Central memory CD4-positive, alpha-beta T cell (primary cell): ENCODE measurements at places on chromosomes 2 and 18.

- DNase-seq, result no peak
Measured at GRCh38 chr2:96685577-96686459, 43.3 kb downstream of the FER1L5 start.

DNA sequence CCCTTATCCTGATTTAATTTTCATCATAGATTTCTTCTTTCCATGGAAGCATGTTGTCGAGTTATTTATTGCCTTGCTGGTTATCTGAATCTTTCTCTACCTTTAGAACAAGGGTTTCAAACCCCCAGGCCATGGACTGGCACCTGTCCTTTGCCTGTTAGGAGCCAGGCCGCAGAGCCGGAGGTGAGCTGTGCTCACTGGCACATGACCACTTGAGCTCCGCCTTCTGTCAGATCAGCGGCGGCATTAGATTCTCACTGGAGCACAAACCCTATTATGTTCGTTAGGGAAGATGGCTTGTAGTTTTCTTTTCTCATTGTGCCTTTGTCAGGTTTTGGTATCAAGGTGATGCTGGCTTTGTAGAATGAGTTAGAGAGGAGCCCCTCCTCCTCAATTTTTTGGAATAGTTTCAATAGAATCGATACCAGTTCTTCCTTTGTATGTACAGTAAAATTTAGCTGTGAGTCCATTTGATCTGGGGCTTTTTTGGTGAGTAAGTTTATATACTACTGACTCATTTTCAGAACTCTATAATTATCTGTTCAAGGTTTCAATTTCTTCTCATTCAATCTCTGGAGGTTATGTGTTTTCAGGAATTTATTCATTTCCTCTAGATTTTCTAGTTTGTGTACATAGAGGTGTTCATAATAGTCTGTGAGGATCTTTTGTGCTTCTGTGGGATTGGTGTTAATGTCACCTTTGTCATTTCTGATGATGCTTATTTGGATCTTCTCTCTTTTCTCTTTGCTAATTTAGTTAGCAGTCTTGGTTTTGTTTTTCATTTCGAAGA lies 668.0 kb upstream of the FAM98A start:
- no peak for DNase-seq

DNA sequence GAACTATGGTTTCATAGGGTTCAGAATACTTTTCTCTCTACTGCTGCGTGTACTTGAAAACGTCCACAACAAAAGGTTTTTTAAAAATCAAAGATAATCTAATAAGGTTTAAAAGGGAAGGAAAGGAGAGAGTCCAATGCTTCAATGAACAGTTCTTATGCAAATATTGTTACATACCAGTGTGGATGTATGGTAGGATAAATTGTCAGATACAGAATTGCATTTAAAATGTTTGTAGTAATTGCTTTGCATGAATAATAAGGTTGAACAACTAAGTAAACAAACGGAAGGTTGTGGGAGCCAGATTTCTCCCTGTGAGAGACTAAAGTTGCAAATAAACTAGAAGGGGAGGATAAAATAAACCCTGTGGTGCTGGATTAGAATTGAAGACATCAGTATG lies 53.8 kb upstream of the RBBP8 start:
- no peak for DNase-seq

DNA sequence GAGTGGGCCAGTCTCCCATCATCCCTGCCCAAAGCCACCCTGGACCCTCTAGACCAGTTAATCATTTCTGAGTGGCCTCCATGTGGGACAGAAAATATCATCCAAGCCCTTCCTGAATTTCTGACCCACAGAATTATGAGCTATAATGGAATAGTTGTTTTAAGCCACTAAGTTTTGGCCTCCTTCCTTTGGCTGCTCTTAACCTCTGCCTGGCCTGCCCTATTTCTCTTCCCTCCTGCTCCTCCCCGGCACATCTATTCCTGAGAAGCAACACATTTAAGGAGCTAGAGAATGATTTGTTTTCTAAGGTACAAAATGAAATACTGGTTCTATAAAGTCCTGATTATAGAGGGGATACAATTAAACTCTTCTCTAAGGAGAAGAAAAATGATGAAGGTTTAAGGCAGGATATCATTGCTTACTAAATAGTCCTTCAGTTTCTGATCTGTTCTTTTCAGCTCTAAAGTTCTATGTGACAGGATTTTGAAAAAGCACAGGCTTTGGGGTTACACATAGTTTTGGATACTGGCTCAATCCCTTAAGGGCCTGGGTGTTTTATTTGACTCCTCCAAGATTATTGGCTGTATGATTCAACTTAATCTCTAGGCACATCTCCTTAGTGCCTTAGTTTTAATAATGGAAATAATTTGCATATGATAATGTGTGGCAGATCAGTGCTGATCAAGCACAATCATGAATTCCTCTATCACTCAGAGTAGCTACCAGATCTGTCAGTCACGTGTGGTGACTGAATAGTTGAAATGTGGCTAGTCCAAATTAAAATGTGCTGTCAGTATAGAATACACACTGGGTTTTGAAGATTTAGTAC lies 240.3 kb downstream of the VAPA start:
- DNase-seq, result no peak

DNA sequence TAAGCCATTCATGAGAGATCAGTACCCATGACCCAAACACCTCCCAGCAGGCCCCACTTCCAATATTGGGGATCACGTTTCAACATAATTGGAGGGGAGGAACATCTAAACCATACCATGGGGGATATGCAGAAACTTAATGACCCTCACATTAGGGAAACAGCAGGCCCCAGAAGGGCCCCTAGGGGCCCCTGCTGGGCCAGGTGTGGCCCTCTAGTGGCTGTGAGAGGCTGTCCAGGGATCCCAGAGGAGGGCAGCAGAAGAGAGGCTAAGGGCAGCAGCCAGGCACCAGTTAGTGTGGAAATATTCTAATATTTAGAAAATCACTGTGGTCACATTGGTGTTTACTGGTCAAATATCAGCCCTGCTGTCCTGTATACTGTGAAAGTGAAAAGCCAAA lies 49.3 kb upstream of the ANKRD44 start:
- no peak for DNase-seq

- peak; percentile 55 for DNase-seq
Measured at GRCh38 chr18:76490670-76491472, 4.2 kb downstream of the ZNF516 start.

- DNase-seq, result no peak
Measured at GRCh38 chr2:45167920-45168629, 158.8 kb upstream of the SIX2 start.

GRCh38 chr2:10371441-10372196 lies 68.9 kb downstream of the HPCAL1 start:
- no peak for DNase-seq

DNA sequence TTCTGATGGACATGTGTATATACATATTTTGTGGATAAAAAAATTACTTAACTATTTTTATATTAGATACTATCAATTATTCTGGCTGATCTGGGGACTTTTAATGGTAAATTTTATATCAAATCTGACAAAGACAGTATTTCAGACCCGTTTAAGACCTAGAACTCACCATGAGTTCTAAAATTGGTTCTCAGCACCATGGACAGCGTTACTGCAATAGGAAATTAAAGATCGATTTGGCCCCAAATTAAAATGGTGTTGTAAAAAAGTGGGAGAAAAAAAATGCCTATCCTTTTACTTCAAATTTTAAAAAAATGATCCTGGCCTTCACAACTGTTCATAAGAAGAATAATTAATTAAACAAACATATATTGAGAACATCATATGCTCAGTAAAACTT lies 919 bp upstream of the SCN2A start:
- DNase-seq, result no peak

DNA sequence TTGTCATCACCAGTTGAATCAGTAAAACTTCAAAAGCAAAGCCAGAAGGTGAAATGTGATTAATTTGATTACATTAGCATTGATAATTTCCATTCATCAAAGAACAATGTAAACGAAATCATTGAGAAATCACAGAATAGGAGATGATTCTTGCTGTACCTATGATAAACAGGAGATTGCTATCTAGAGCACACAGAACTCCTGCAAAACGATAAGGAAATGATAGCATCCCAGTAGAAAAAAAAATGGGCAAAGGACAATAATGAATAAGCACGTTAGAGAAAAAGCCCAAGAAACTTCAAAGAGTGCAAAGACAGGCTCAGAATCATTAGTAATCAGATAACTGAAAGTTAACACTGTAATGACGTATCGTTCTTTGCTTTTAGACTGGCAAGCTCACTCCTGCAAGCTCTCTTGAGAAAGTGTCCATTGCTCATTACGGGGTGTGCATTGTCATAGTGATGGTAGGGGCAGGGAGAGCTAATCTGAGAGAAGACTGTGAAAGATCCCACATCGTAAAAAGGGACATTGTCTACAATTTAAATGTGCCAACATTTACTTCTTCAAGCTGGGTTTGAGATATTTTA lies 143.6 kb downstream of the SPP2 start:
- no peak for DNase-seq

- no peak for DNase-seq
Measured at GRCh38 chr2:14975381-14975780, 342.9 kb downstream of the LRATD1 start.

DNA sequence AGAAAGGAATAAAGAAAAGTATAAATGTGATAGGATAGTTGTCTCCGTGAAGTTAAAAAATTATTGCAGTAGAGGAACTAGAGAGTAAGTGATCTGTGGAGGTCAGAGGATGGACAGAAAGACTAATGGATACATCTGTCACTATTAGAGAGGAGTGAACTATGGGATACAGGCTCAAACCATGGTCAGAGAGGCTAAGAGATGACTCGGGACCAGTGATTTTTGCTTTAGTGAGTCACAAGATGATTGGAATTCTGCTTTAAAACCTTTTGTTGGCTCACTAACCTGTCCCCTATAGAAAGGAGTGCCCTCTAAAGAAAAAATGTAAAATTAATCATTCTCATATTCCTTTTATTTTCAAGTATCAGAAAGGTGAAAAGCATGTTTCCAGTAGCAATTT lies 30.3 kb downstream of the ALMS1 start:
- no peak for DNase-seq

GRCh38 chr2:191676790-191677645 lies 918 bp upstream of the NABP1 start:
- no peak for DNase-seq

- no peak for DNase-seq
Measured at GRCh38 chr18:7617738-7618422, 50.8 kb downstream of the PTPRM start.

- DNase-seq, result no peak
Measured at GRCh38 chr2:127118467-127118866, 11.5 kb upstream of the BIN1 start.

GRCh38 chr2:162416446-162416845 lies 72.5 kb downstream of the GCA start:
- DNase-seq, result no peak

DNA sequence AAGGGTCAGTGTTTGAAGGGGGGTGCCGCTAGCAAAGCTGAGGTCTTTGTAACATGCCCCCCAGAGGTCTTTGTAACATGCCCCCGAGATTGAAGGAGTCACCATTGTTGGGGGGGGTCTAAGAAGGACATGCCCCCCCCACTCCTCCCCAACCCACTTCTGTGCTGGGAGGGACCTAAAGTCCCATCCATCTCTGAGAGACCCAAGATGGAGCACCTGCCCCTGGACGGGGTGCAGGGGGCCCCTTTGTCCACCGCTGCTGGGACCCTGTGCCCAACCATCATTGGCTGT lies 5.9 kb upstream of the ASIC4 start:
- no peak for DNase-seq

- DNase-seq, result no peak
Measured at GRCh38 chr2:120509213-120509815, 163.4 kb downstream of the INHBB start.

DNA sequence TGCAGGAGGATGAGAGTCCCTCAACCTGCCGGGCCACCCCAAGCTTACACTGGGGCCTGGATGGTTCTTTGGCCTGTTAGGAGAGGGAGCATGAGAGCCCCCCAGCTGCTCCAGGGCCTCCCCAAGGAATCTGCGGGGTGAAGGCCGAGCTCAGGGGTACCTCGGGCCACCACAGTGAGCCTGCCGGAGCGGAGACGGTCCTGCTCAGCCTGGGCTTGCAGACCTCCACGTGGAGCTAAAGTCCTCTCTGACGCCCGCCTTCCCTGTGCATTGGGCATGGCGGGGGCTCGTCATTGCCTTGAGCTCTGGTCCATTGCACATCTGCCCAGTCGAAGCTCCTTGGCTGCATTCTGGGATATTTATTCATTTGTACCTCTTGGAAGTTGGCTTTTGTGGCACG lies 62.7 kb downstream of the ASB1 start:
- no peak for DNase-seq

GRCh38 chr2:104215269-104216161 lies 638.4 kb upstream of the POU3F3 start:
- no peak for DNase-seq

DNA sequence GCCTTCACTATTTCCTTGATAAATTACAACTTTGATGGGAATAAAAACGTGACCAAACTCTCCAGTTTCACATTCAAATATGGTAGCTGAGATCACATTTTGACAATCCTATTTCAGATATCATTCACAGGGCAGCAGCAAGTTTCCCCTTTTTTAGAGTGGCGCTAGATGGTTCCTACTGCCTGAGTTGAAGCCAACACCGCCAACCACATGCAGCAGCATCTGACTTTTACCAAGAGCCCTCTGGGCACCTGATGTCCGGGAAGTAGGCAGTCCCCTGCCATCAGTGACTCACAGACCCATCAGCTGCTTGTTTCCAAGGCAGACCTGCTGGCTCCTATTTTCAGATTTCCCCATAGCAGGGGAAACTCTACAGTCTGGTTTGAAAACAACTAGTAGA lies 4.0 kb upstream of the MREG start:
- no peak for DNase-seq

GRCh38 chr2:217622205-217623060 lies 380.4 kb downstream of the TNS1 start:
- DNase-seq, result no peak

DNA sequence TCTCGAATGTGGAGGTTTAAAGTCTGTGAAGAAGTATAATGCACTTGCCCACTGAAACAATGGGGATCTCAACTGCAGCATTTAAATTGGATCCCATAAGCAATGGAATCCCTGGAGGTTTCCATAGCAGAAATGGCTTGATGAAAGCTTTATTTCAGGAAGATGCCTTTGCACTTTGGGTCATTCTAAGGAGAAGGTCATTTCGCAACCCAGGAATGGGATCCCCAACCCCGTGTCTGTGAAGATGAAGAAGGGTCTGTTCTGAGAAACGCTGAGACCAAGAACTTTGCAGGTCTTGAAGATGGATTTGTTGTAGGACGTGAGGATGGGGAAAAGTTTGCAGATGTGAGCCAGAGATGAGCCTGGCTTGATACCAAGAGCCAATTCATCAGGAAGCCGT lies 1.8 kb upstream of the KCNG3 start:
- DNase-seq, result no peak

DNA sequence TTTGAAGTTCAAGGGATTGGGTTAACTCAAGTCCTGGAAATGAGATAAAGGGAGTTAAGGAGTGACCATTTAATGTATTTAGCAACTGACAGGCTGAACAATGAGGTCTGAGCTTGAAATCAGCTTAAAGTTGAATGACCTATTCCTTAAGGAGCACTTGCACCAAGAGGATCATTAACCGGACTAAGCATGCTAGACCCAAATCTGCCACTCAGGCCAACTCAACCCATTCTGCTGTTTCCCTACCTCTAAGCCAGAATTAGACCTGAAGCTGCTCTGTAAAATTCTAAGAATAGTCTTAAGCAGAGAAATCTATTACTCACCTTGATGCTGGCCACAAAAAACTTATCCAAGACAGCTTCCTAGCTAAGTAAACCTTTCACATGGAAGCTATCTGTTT lies 59.8 kb downstream of the SPRED2 start:
- DNase-seq, result no peak
